Islet precursor cell (in vitro differentiated cells): ENCODE measurements at places on chromosomes 7 and 10.

DNA sequence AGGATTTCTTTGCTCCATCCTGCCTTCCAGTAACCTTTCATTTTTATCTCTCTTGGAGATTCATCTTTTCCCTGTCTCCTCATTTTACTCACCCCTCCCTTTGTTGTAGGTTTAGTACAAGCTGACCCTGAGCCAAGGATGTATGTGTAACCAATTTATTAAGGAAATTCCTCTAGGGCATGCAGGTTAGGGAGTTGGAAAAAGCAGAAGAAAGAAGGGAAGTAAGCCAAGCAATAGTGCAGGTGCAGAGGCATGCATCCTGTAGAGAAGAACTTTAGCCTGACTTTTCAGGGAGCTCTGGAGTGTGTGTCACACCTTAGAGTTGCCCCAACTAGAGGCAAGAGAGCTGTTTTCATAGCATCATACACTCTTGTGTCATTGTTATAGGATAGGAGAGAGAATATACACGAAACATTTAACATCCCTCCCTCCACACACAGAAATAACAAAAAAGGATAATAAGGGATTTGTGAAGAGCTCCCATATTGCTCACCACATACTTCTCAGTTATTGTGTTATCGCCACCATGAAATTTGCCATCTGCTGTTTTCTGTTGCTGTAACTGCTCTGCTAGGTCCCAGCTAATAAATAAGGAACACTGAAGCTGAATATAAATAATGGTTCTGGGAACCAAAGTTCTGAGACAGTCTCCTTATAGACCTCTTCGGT lies 21.8 kb upstream of the SEMA3C start:
- no peak for DNase-seq

DNA sequence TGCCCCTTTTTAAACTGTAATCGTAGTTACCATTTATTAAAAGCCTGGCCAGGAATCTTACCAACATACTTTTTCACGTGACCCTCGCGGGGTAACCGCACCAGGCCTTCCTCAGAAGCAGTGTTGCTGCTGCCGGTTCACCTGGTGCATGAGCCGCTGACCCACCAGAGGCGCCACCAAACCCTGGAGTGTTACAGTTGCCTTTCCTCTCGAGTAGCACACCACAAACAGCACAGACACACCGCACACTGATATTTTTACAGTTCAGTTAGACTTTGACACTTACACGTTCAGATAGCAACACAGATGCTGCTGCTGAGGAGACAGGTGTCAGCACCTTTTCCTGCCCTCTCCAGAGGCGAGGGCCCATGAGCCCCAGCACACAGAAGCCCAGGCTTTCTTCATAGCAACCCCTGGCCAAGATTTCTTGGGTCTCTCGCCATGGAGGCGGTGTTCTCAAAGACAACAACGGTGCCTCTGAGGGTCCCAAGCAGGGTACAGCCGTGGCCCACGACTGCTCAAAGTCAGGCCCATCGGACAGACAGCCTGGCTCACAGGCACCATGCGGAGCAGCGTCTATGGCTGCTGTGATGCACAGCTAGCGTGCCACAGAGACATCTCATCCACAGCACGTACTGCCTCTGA lies 123.1 kb downstream of the DIP2C start:
- no peak for DNase-seq

DNA sequence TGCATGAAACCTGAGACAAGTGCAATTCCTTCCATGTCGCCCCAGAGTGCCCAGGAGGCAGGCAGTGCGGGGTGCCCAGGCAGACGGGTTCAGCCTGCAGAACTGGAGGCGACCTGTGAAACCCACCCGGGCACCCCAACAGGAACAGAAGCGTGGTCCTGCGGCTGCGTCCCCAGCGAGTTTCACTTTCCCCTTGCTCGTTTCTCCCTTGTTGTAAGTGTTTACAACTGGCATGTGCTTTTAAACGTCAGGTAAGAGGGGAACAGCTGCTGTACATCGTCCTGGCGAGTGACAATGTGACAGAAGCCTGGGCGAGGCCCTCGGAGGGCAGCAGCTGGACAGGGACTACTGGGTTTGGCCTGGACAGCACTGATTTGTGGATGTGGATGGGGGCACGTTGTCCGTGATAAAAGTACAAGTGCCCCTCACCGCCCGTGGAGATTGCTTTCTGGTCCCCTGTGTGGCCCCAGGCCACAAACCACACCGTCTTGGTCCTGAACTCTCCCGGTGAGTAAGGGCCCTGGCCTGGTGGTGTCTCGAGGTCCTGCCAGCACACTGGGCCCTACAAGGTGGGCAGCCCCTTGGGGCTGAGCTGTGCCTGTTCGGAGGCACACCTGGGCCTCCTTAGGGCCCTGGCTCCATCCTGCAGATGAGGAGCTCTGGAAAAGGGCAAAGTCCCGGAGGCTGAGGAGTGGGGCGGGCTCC lies 4.0 kb downstream of the VENTX start:
- no peak for DNase-seq

DNA sequence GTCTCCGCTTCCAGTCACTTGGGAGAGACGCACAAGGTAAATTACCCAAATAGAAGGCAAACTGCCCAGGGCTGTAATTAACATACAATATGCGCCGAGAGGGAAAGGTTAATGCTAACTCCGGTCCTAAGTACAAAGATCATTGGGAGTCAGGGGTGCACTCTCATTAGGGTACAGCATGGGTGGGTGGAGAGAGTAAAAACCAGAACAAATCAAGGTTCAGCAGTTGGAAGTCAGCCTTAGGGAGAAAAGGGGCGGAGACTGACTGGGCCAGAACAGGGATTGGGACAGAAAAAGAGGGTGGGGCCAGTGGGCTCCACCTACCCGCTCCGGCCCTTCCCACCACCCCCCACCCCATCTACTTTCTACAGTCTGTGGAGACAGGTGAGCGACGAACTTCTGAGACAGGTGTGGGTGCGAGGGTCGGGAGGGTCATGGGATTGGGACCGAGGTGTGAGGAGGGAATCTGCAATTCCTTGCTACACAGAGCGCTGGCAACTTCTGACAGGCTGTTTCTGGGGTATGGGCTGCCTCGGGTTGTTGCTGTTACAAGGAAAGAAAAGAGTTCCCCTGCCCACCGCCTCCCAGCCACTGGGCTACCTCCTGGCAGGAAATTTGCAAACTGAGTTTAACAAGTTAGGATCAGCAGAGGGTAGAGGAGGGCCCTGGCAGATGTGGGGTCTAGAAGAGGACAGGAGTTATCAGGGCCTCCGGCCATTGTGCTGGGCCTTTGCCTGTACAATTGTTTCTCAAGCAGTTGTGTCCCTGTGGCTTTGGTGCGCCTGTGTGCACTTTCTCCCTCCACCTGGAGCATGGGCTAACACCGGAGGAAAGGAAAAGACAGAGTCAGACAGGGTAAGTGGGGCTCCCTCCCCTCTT lies at the start of gene TMEM139:
TMEM139 (plus strand) TSS at position 368 of the 879 bp plus-strand sequence. CDS start 1,000 bp downstream, outside the sequence.
- peak; percentile 68 for DNase-seq

DNA sequence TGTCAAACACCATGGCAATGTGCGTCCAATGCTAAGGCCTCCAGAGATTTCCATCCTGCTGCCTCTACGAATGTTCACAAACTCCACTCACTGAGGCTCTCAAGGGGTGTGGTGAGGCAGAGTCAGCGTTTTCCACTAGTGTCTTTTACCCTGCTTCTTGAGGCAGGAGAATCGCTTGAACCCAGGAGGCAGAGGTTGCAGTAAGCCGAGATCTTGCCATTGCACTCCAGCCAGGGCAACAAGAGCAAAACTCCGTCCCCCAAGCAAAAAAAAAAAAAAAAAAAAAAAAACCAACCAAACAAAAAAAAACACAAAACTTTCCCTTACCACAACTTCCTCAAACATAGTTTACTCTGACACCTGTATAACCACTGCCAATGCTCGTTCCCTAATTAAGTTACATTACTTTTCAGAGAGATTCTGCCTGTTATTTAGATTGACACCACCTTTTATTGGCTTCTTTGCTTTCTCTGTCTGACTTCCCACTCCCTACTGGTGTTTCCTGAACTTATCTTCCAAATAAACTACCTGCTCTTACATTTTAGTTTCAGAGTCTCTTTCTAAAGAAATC lies 102.1 kb upstream of the ZNF746 start:
- DNase-seq, result no peak

- DNase-seq, result no peak
Observed at GRCh38 chr10:3568983-3569382, 216.0 kb downstream of the KLF6 start.

- DNase-seq, result no peak
Observed at GRCh38 chr7:74372511-74373111, 81.1 kb upstream of the GTF2IRD1 start.

DNA sequence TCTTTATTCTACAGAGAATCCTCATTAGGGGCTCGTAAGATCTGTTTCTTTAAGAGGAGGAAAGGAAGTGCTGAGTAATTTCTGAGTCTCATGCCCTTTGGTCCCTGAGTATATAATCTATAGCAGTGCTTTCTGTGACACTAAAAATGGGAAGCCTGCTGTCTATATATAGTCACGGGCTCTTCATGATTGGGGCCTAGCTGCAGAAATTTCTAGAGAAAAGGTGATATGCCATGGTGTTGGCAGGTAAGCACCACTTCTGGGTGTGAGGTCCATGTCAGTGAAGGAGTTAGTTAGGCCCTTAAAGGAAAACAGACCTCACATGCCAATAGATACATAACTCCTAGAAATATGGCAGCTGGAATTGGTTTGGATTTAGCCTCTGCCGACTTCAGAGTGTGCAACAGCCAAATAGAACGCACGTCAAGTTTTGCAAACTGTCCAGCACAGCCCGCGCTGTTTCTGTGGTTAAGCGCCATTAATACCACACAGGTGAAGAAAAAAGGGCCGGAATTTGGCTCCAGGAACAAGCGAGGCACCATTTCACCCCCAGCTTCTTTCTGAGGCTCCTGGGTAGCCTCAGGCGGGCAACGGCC lies 123.2 kb downstream of the TACC2 start:
- no peak for DNase-seq
